ENCODE measurements at places on chromosomes 4 and X. TPM values are rescaled to one million over a fixed set of nuclear protein-coding genes. Genes with fewer than 3 reads are reported as not detected.

DNA sequence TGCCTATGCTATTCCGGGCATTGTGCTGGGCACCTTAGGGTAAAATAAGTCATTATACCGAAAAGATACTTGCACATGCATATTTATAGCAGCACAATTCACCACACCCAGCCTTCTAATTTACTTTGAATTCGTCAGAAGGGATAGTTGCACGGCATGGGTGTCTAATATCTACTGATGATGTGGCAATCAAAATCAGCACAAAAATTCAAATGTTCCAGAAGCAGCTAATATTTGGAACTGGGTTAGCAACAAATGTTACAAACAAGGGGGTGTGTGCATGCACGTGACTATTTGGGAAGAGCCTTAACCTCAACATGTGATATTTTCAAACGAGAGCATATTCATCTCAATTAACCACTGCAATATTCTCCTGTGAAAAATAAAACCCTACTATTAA, 79.7 kb upstream of the PRSS48 start:
- H3K27ac ChIP-seq, result peak overlapping the region; percentile 20
- no peaks in the 10 kb centered on the region for H3K27me3 ChIP-seq
- H3K4me3 ChIP-seq, result no peak overlapping the region
- peaks cover 20% of the 10 kb centered on the region for H3K4me1 ChIP-seq
- H3K36me3 ChIP-seq, result no peaks in the 10 kb centered on the region

- H3K27ac ChIP-seq, result no peak overlapping the region
- H3K4me3 ChIP-seq, result no peak overlapping the region
- H3K36me3 ChIP-seq, result no peaks in the 10 kb centered on the region
- no peak for DNase-seq
- H3K4me1 ChIP-seq, result no peaks in the 10 kb centered on the region
- no peaks in the 10 kb centered on the region for H3K27me3 ChIP-seq
These were observed 170.4 kb downstream of the FRAS1 start for GRCh38 chr4:78227411-78228057.

GRCh38 chr4:94363136-94363655, 20.6 kb upstream of the HPGDS start:
- no peak overlapping the region for H3K27ac ChIP-seq
- no peaks in the 10 kb centered on the region for H3K4me1 ChIP-seq
- H3K4me3 ChIP-seq, result no peak overlapping the region
- no peaks in the 10 kb centered on the region for H3K27me3 ChIP-seq
- no peak for DNase-seq

- DNase-seq, result peak; percentile 61
- H3K27ac ChIP-seq, result no peak overlapping the region
- H3K4me3 ChIP-seq, result no peak overlapping the region
- H3K36me3 ChIP-seq, result no peaks in the 10 kb centered on the region
- no peaks in the 10 kb centered on the region for H3K4me1 ChIP-seq
- no peaks in the 10 kb centered on the region for H3K27me3 ChIP-seq
These were observed 248.1 kb downstream of the EVC2 start for GRCh38 chr4:5460106-5460801.

GRCh38 chrX:41275661-41276609, 58.0 kb upstream of the DDX3X start:
- H3K27ac ChIP-seq, result no peak overlapping the region
- no peaks in the 10 kb centered on the region for H3K4me1 ChIP-seq
- peak overlapping the region; percentile 56 for H3K4me3 ChIP-seq
- no peaks in the 10 kb centered on the region for H3K36me3 ChIP-seq

Gene DCAF4L1
- 0.38 TPM for total RNA-seq

Gene TEX13B
- total RNA-seq, result not detected

DNA sequence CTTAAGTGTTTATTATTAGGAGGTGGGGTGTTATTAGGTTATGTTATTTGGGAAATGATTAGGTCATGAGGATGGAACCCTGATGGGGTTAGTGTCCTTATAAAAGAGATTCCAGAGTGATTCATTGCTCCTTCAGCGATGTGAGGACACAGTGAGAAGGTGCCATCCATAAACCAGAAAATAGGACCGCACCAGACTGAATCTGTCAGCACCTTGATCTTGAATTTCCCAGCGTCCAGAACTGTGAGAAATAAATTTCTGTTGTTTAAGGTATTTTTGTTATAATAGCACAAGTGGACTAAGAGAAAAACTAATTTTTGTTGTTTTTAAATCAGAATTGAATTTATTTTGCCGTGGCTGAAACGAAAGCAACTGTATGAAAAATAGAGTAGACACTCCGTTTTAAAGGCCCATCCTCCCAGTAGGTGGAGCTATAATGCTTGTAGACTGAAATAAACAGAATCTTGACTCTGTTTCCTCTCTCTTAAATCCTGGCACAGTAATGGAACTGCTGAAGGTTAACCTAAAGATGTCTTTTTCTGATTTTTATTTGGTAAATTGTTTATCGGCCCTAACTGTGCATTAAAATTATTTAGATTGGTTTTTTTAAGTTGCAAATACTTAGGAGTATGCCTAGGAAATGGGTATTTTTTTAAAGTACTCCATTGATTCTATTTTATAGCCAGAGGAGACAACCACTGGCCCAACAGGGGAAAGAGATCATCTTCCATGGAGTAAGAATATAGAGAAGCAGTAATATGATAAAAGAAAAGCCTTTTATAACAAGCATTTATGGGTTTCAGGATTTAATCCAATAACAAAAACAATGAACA, 133.2 kb upstream of the ADAMTS3 start:
- H3K27ac ChIP-seq, result no peak overlapping the region
- no peak for DNase-seq
- H3K27me3 ChIP-seq, result no peaks in the 10 kb centered on the region
- no peaks in the 10 kb centered on the region for H3K4me1 ChIP-seq
- H3K36me3 ChIP-seq, result no peaks in the 10 kb centered on the region
- H3K4me3 ChIP-seq, result peak overlapping the region; percentile 46

DNA sequence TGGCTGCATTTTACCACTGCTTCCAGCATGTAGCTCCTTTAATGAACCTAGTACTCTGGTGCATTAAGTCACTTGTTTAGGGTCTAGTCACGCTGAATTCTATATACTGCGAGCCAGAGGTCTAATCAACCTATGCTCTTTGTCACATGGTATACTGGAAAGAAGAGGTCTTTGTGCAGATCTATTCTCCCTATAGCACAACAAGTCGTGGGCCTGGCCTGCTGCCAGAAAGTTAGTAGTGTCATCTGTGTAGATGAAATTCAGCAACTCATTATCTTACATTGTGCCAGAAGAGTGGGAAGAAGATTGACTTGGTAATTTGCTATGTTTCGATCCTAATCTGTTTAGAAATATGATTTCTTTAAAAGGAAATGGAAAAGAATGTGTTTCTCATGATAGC, 80.8 kb downstream of the AWAT2 start:
- no peaks in the 10 kb centered on the region for H3K27me3 ChIP-seq
- no peak overlapping the region for H3K4me3 ChIP-seq
- H3K4me1 ChIP-seq, result no peaks in the 10 kb centered on the region
- no peak overlapping the region for H3K27ac ChIP-seq

Gene TMPRSS11D
- not detected for total RNA-seq

All from upper lobe of right lung (tissue), 1 donor.